Activated B cell treated with CpG ODN at 0.5 μM for 24 hours (primary cell): ENCODE measurements at places on chromosomes 7 and 10. TPM values are rescaled to one million over a fixed set of nuclear protein-coding genes. Genes with fewer than 3 reads are reported as not detected.
A peak's percentile ranks its signal among the peaks of the same experiment; 100 is the strongest.

DNA sequence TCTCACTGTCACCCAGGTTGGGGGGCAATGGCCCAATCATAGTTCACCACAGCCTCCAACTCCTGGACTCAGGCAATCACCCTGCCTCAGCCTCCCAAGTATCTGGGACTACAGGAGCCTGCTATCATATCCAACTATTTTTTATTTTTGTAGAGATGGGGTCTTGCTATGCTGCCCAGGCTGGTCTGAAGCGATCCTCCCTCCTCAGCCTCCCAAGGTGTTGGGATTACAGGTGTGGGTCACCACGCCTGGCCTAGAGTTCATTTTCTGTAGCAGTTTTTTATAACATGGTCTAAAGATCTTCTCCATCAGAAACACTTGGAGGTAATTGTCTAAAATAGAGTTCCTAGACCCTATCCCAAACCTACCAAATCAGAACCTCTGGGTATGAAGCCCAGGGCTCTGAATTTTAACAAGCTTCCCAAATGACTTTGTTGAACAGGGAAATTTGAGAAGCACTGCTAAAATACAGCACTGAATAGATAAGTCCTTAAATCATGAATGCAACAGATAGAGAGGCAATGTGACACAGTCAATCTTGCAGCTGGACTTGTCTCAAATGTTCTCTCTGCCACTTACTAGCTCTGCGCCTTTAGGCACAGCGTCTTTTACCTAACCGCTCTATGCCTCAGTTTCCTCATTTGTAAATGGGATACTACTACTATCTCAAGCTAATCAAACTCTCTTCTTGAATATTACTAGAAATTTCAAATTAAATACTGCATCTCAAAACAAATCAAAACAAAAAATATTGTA, 63.7 kb downstream of the CYTH3 start:
- H3K4me3 ChIP-seq, result no peak overlapping the region
- no peaks in the 10 kb centered on the region for H3K4me1 ChIP-seq
- no peaks in the 10 kb centered on the region for H3K36me3 ChIP-seq

DNA sequence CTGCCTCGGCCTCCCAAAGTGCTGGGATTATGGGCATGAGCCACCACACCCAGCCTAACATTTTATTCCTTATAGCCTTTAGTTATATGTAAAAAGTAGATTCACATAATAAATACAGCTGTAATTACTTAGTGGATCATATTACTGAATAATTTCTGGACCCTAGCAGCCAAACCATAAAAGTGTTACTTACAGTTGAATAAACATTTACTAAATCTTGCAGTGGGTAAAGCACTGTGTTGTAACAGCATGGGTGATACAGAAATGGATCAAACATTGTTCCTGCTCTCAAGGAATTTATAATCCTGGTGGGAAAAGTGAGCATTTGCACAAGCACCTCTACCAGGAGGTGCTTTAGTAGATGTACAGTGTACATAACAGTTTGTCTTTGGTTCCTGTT, 25.0 kb downstream of the BPGM start:
- no peaks in the 10 kb centered on the region for H3K27me3 ChIP-seq
- H3K36me3 ChIP-seq, result peaks cover 18% of the 10 kb centered on the region
- H3K4me3 ChIP-seq, result no peak overlapping the region
- DNase-seq, result no peak

GRCh38 chr10:17882557-17882956, 69.2 kb upstream of the SLC39A12 start:
- H3K27me3 ChIP-seq, result no peaks in the 10 kb centered on the region
- no peak overlapping the region for H3K27ac ChIP-seq
- no peaks in the 10 kb centered on the region for H3K36me3 ChIP-seq

- no peak for DNase-seq
- no peaks in the 10 kb centered on the region for H3K27me3 ChIP-seq
- no peak overlapping the region for H3K27ac ChIP-seq
Measured at GRCh38 chr10:83253011-83253671, 886.2 kb upstream of the GHITM start.

- H3K27ac ChIP-seq, result no peak overlapping the region
- no peak overlapping the region for H3K4me3 ChIP-seq
- H3K27me3 ChIP-seq, result no peaks in the 10 kb centered on the region
- H3K36me3 ChIP-seq, result peaks cover 11% of the 10 kb centered on the region
Measured at GRCh38 chr7:133539016-133539415, 286.1 kb downstream of the EXOC4 start.

- no peaks in the 10 kb centered on the region for H3K4me1 ChIP-seq
- peaks cover 6% of the 10 kb centered on the region for H3K27me3 ChIP-seq
- DNase-seq, result no peak
- no peaks in the 10 kb centered on the region for H3K36me3 ChIP-seq
- H3K4me3 ChIP-seq, result no peak overlapping the region
- H3K27ac ChIP-seq, result no peak overlapping the region
Measured at GRCh38 chr10:117621795-117622420, 79.4 kb downstream of the EMX2 start.

DNA sequence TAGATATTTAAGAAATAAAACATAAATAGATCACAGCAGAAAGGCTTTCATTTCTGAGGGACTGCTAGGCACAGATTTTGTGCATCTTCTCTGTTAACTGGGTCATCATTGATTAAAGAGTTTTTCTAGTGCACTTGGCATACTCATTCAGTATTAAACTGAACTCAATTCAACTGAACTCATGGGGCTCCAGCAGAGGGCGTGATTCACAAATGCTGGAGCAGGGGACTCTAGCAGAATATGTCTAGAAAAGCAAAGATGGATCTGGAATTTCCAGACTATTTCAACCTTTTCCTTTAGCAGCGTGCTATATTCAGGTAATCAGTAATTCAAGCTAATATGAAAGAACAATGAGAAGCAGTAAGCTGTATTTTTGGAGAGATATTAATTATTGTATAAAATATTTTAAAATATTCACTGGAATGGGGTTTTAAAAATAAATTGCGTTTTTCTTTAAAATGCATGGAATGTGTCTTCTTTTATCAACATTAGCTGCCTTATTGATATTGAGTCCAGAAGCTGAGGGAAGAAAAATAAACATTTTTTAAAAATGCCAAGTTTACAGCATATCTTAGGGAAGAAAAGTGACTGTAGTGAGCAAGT, 296.8 kb upstream of the CACNA2D1 start:
- DNase-seq, result no peak
- H3K4me1 ChIP-seq, result no peaks in the 10 kb centered on the region
- no peaks in the 10 kb centered on the region for H3K27me3 ChIP-seq
- no peak overlapping the region for H3K27ac ChIP-seq
- H3K4me3 ChIP-seq, result no peak overlapping the region
- no peaks in the 10 kb centered on the region for H3K36me3 ChIP-seq

- H3K27ac ChIP-seq, result no peak overlapping the region
- H3K27me3 ChIP-seq, result no peaks in the 10 kb centered on the region
- no peak overlapping the region for H3K4me3 ChIP-seq
- no peak for DNase-seq
- H3K36me3 ChIP-seq, result no peaks in the 10 kb centered on the region
- peaks cover 15% of the 10 kb centered on the region for H3K4me1 ChIP-seq
Measured at GRCh38 chr7:24942226-24942625, 37.8 kb downstream of the OSBPL3 start.

DNA sequence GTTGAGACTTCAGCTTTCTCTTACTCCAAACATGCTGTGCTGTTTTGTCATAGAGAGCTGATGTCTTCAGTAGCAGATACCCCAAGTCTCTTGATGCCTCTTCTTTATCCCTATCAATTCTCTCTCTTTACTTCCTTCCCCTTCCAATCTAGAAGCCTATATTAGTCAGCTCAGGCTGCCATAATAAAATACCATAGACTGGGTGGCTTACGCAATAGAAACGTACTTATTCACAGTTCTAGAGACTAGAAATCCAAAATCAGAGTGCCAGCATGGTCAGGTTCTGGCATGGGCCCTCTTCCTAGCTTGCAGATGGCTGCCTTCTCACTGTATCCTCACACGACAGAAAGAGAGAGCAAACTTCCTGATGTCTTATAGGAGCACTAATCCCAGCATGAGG, 9.0 kb upstream of the GARS1 start:
- no peak overlapping the region for H3K4me3 ChIP-seq
- peaks cover 51% of the 10 kb centered on the region for H3K36me3 ChIP-seq
- DNase-seq, result no peak
- H3K27ac ChIP-seq, result no peak overlapping the region

DNA sequence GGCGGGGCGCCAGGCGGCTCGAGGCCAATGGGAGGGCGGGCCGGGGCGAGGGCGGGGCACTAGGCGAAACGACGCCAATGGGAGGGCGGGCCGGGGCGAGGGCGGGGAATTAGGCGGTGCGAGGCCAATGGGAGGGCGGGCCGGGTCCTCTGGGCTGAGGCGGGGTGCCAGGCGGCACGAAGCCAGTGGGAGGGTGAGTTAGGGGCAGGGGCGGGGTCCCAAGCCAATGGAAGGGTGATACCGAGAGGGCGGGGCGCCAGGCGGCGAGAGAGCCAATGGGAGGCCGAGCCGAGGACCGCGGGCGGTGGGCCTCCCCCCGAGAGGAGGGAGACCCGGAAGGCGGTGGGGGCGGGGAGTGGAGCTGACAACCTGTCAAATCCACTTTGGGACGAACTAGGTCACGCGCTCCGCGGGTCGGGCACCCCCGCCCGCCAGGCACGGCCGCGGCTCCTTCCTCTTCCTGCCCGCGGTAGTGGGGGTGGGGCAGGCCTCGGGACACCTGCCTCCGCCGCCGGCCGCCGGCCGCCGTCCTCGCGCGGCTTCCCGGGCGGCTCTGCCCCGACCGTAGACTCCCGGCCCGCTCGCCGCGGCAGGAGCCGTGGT, 28.0 kb upstream of the KMT2C start:
- DNase-seq, result peak; percentile 100
- peak overlapping the region; percentile 53 for H3K27ac ChIP-seq
- peak overlapping the region; percentile 97 for H3K4me3 ChIP-seq
- no peaks in the 10 kb centered on the region for H3K27me3 ChIP-seq

DNA sequence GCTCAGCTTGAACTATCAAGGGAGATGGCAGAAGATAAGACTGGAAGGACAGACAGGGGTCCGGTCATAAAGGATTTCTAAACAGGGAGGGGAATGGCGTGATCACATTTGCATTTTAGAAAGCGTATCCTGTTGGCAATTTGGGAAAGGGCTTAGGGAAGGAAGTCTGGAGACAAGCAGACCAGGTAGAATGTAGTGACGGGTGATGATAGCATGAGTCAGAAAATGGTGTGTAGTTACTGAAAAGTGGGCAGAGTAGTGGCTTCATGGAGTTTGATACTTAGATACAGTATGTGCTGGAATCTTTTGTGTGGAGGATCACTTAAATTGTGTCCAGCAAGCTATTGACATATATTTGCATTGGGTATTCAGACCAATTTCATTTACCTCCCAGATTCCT, 61.2 kb downstream of the LRGUK start:
- H3K4me3 ChIP-seq, result no peak overlapping the region
- no peaks in the 10 kb centered on the region for H3K27me3 ChIP-seq
- no peaks in the 10 kb centered on the region for H3K36me3 ChIP-seq
- no peak for DNase-seq

GRCh38 chr7:3307435-3307834, 6.4 kb downstream of the SDK1 start:
- H3K4me3 ChIP-seq, result no peak overlapping the region
- no peak for DNase-seq
- no peak overlapping the region for H3K27ac ChIP-seq
- no peaks in the 10 kb centered on the region for H3K36me3 ChIP-seq
- peaks cover 4% of the 10 kb centered on the region for H3K4me1 ChIP-seq

- H3K27ac ChIP-seq, result no peak overlapping the region
- no peak overlapping the region for H3K4me3 ChIP-seq
- H3K27me3 ChIP-seq, result no peaks in the 10 kb centered on the region
- no peaks in the 10 kb centered on the region for H3K4me1 ChIP-seq
- H3K36me3 ChIP-seq, result no peaks in the 10 kb centered on the region
Measured at GRCh38 chr7:78601728-78602127, 803.2 kb downstream of the PHTF2 start.

DNA sequence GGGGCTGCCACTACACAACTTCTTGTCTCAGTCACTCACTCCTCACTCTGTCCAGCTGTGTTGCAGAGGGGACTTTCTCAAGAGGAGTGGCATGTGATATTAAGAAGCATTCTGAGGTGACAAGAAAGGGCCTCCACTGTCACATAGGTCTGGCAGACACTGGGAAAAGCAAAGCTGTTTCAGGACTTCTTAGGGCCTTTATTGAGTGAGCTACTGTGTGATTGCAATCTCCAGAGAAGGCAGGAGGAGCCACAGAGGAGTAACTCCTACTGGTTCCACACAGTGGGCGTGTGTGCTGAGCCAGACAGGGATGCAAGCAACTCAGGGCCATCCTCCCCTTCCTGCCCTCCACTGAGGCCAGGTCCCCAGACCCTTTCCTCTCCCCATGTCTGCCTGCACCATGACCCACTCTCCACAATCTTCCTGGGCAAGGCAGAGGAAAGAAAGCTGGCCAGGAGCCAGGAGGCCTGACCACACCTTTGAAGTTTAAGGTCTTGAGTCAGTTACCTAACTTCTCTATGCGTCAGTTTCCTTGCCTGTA, 262.0 kb upstream of the ZMIZ1 start:
- no peak for DNase-seq
- no peak overlapping the region for H3K4me3 ChIP-seq
- H3K36me3 ChIP-seq, result no peaks in the 10 kb centered on the region
- H3K27me3 ChIP-seq, result peaks cover 8% of the 10 kb centered on the region
- H3K4me1 ChIP-seq, result no peaks in the 10 kb centered on the region

DNA sequence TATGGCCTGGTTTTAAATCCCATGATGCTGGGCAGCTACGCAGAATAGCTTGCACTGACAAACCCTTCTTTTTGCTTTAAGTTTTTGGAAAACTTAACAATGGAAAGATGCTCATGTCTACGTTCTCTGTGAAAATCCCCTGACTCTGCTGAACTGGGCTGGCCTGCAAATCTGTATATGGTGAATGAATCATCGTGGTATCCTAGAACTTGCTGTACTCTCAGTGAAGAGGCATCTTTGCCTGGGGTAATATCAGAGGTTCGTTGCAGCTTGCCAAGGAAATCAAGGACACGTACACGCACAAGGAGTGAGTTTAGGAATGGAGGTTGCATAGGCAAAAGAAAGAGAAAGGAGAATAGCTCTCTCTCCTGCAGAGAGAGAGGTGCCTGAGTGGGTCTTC, 382.0 kb upstream of the ADARB2 start:
- no peaks in the 10 kb centered on the region for H3K36me3 ChIP-seq
- H3K27me3 ChIP-seq, result no peaks in the 10 kb centered on the region
- H3K4me1 ChIP-seq, result no peaks in the 10 kb centered on the region
- no peak overlapping the region for H3K27ac ChIP-seq
- no peak for DNase-seq

DNA sequence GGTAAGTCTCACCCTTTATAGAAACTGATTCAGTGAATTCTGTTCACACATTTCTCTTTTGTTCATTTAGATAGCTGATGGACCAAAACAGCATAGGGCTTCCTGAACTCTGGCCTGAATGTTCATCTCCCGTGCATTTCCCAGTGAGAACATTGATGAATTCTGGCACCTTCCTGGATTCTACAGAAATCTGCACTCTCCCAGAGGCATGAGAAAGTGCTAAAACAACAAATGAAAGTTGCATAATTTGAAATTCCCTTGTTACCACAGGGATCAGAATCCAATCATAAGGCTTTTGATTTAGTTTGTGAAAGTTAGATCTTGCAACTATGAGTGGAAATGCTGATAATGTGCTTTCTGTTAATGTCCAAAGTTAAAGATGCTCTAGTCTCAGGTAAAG, 29.7 kb upstream of the SCIN start:
- H3K4me3 ChIP-seq, result no peak overlapping the region
- H3K27me3 ChIP-seq, result no peaks in the 10 kb centered on the region
- no peaks in the 10 kb centered on the region for H3K4me1 ChIP-seq
- no peak overlapping the region for H3K27ac ChIP-seq
- no peak for DNase-seq
- H3K36me3 ChIP-seq, result no peaks in the 10 kb centered on the region

LRRC18 gene
- not detected in 2 replicates for total RNA-seq

ZNF783 gene
- total RNA-seq, result 28.5 and 34.1 TPM in 2 replicates

SFXN2 gene
- total RNA-seq, result 22.1 and 28.9 TPM in 2 replicates

HK1 gene
- total RNA-seq, result 47.2 and 52.1 TPM in 2 replicates

PWWP2B gene
- total RNA-seq, result 12.8 and 13.4 TPM in 2 replicates

NRF1 gene
- total RNA-seq, result 27.4 and 29.8 TPM in 2 replicates

PHKG1 gene
- 2.0 and 3.4 TPM in 2 replicates for total RNA-seq

MCM10 gene
- 3.7 and 4.6 TPM in 2 replicates for total RNA-seq

SEMA3D gene
- not detected in 2 replicates for total RNA-seq

PPP1R9A gene
- total RNA-seq, result 1.3 and 1.5 TPM in 2 replicates

NKX2-3 gene
- total RNA-seq, result not detected in 2 replicates
